ENCODE measurements at places on chromosomes 6 and 20. TPM values are rescaled to one million over a fixed set of nuclear protein-coding genes. Genes with fewer than 3 reads are reported as not detected.

SRSF6 gene
- total RNA-seq = 45.7 TPM

RPS18 gene
- 767 TPM for total RNA-seq

SLC32A1 gene
- total RNA-seq = not detected

OXT gene
- total RNA-seq = not detected

TCP11 gene
- total RNA-seq = not detected

PRSS35 gene
- 0.77 TPM for total RNA-seq

DNAH8 gene
- not detected for total RNA-seq

LMBRD1 gene
- total RNA-seq = 63.8 TPM

CALHM6 gene
- 0.45 TPM for total RNA-seq

SLC22A23 gene
- 7.8 TPM for total RNA-seq

LY6G6F gene
- not detected for total RNA-seq

TSBP1 gene
- total RNA-seq = not detected
